Panc1 (cell line): ENCODE measurements at places on chromosomes 3 and 15. TPM values are rescaled to one million over a fixed set of nuclear protein-coding genes. Genes with fewer than 3 reads are reported as not detected.

- H3K4me1 ChIP-seq = no peaks in the 10 kb centered on the region
- no peaks in the 10 kb centered on the region for H3K27me3 ChIP-seq
- DNase-seq = no peak
Measured at GRCh38 chr15:100284701-100285100, 57.1 kb downstream of the ADAMTS17 start.

DNA sequence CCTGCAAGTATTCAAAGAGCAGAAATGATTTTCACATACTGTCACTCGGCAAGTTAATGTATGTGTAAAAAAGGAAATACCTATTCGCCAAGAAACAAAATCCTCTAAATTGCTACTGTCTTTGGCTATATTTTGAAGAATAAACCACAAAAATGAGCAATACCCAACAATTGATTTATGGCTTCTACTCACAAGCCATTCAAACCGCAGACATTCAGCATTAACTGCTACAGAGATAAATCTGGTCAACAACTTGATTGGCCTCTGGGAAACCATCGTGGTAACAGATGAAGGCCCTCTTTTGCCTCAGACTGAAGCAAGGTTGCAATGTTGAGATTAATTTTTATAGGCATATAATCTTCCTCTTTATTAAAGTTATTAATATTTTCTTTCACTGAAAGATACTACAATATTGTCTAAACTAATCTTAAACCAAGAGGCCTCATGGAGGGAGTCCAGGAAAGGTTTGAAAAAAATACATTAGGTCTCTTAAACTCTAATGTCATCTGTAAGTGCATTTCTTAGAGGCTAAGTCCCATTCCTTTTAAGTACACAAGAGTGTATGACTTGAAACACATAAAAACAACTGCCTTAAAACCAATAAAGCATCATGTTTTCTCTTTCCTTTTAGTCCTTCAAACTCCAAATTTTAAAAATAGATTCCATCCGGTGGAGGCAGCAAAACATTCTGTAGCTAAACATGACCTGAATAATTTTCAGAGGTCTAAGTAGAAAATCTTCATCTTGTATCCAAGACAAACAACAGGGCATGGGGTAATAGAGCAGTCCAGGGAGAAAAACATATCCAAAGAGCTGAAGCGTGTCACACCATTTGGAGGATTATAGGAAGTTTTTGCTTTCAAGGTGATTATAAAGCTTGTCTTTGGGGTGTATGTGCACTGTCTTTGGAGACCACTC, 162.4 kb upstream of the TGFBR2 start:
- no peak overlapping the region for H3K4me3 ChIP-seq
- H3K4me1 ChIP-seq = peaks cover 15% of the 10 kb centered on the region
- DNase-seq = no peak
- no peaks in the 10 kb centered on the region; the same call in 1 of the 2 replicates for H3K36me3 ChIP-seq
- H3K27me3 ChIP-seq = no peaks in the 10 kb centered on the region

DNA sequence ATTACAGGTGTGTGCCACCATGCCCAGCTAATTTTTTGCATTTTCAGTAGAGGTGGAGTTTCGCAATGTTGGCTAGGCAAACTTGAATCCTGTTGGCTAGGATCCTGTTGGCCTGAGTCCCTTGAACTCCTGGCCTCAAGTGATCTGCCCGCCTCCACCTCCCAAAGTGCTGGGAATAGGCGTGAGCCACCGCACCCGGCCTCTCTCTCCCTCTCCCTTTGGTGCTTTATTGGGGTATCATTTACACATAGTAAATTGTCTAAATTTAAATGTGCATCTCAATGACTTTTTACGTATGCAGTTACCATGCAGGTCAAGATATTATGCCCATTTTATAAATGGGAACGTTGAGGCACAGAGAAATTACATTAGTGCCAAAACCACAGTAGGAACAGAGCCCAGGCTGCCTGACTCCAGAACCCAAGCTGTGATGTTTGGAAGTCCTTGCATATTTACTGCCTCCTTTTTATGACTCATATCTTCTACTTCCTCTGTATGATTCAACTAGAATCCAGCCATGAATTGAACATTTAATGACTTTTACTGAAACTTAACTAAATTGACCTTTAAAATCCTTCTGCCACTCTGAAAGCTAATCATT, 34.0 kb upstream of the RPP14 start:
- no peak overlapping the region for H3K4me3 ChIP-seq
- peak; percentile 30 for DNase-seq
- no peak overlapping the region for H3K27ac ChIP-seq
- H3K36me3 ChIP-seq = peaks cover 4% of the 10 kb centered on the region
- no peaks in the 10 kb centered on the region for H3K27me3 ChIP-seq

- H3K4me1 ChIP-seq = no peaks in the 10 kb centered on the region
- H3K36me3 ChIP-seq = no peaks in the 10 kb centered on the region
- DNase-seq = no peak
- no peaks in the 10 kb centered on the region for H3K27me3 ChIP-seq
Measured at GRCh38 chr3:41369838-41370237, 170.5 kb downstream of the CTNNB1 start.

GRCh38 chr15:96332637-96333121, 2.2 kb downstream of the NR2F2 start:
- DNase-seq = no peak
- no peaks in the 10 kb centered on the region for H3K27me3 ChIP-seq
- peaks cover 11% of the 10 kb centered on the region for H3K36me3 ChIP-seq
- peak overlapping the region; percentile 98 for H3K27ac ChIP-seq

DNA sequence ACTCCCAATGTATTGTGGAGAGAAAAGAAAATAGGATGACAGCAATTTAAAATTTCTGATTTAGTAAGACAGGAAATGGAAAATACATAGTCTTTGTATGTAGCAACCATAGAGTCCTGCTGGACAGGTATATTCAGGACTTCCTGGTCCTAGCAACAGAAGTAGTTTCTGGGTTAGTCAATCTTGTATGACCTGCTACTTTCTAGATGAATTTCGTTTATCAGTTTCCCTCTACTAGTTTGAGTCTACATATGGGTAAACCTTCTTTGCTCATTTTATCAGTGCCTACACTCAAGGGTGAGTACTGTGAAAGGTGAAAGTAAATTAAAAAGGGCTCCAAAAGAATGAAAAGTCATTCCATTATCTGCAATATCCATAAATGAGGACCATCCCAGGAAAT, 309.8 kb downstream of the UNC13C start:
- H3K4me3 ChIP-seq = no peak overlapping the region
- no peaks in the 10 kb centered on the region for H3K27me3 ChIP-seq
- H3K36me3 ChIP-seq = no peaks in the 10 kb centered on the region
- no peaks in the 10 kb centered on the region for H3K4me1 ChIP-seq
- H3K27ac ChIP-seq = no peak overlapping the region
- no peak for DNase-seq

- no peaks in the 10 kb centered on the region for H3K27me3 ChIP-seq
- no peaks in the 10 kb centered on the region for H3K4me1 ChIP-seq
- H3K36me3 ChIP-seq = no peaks in the 10 kb centered on the region
- no peak for DNase-seq
- H3K4me3 ChIP-seq = no peak overlapping the region
Measured at GRCh38 chr3:29207427-29207826, 73.4 kb upstream of the RBMS3 start.

DNA sequence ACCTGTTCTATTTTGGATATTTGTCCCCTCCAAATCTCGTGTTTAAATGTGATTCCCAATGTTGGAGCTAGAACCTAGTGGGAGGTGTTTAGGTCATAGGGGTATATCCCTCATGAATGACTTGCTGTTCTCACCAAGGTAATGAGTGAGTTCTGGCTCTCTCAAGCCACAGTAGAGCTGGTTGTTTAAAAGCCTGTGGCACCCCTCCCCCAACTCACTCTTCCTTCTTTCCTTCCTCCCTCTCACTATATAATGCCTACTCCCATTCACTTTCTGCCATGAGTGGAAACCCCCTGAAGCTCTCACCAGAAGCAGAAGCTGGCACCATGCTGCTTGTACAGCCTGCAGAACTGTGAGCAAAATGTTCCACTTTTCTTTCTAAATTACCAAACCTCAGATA, 341.1 kb downstream of the SI start:
- no peak for DNase-seq
- no peaks in the 10 kb centered on the region for H3K4me1 ChIP-seq

GRCh38 chr3:125141596-125142419, 70.7 kb downstream of the SLC12A8 start:
- peaks cover 9% of the 10 kb centered on the region for H3K4me1 ChIP-seq
- H3K4me3 ChIP-seq = no peak overlapping the region
- H3K27ac ChIP-seq = 0 out of 2 replicates have a peak overlapping the region, but pooled peaks have one; percentile 60
- H3K36me3 ChIP-seq = no peaks in the 10 kb centered on the region
- no peak for DNase-seq

DNA sequence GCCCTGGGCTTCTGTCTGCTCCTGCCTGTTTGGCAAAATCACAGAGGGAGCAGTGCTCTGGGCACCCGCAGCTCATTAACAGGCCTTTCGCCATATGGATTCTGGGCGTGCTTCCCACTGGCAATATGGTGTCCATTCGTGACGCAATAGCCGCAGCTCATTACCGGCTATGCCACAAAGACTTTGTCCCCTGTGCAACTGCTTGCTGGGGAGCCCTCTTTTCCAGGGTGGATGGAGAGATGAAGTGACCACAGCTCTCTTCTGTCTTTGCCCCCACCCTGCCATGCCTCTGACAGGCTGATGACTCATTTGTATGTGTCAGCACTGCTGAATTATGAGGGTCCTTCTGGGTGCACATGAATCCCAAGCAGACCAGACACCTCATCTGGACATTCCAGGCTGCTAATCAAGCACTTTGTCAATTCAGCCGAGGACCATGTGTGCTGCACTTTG, 214.3 kb upstream of the FEZF2 start:
- no peak overlapping the region for H3K27ac ChIP-seq
- H3K27me3 ChIP-seq = no peaks in the 10 kb centered on the region
- no peaks in the 10 kb centered on the region for H3K4me1 ChIP-seq
- no peak overlapping the region for H3K4me3 ChIP-seq
- no peak for DNase-seq

GRCh38 chr3:183481582-183481981, 53.2 kb upstream of the MCF2L2 start:
- no peak for DNase-seq
- H3K36me3 ChIP-seq = no peaks in the 10 kb centered on the region
- H3K4me3 ChIP-seq = no peak overlapping the region
- H3K27ac ChIP-seq = no peak overlapping the region
- H3K4me1 ChIP-seq = no peaks in the 10 kb centered on the region
- H3K27me3 ChIP-seq = peaks cover 3% of the 10 kb centered on the region; the same call in 1 of the 2 replicates

GRCh38 chr3:58900386-58900785, 149.4 kb downstream of the CFAP20DC start:
- DNase-seq = no peak
- no peaks in the 10 kb centered on the region for H3K27me3 ChIP-seq

DNA sequence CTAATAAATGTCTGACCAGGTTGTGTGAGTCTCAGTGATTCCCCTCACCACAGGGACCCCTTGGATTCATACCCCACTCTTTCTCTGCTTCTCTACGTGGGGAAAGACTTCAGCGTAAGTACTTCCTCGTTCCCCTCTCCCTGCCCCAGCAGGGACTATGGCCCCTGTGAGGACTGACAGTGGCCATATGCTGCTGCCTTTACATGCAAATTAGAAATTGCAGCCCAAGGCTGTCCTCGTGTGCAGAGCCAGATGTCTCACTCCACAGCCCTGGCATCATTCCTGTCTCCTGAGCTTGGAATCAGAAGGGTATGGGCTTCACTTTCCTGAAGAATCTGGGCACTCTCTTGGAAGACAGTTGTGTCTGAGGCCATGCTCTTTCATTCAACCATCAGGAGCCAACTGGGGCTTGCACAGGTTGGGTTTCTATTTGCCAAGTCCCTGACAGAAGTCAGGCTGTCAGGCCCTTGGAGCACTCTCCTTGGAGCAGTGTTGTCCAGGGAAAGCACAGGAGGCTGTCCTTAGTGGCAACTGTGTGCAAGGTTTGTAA, 30.5 kb upstream of the IQCF2 start:
- H3K27me3 ChIP-seq = no peaks in the 10 kb centered on the region
- no peak overlapping the region for H3K27ac ChIP-seq
- no peak for DNase-seq
- no peak overlapping the region for H3K4me3 ChIP-seq
- no peaks in the 10 kb centered on the region for H3K4me1 ChIP-seq

DNA sequence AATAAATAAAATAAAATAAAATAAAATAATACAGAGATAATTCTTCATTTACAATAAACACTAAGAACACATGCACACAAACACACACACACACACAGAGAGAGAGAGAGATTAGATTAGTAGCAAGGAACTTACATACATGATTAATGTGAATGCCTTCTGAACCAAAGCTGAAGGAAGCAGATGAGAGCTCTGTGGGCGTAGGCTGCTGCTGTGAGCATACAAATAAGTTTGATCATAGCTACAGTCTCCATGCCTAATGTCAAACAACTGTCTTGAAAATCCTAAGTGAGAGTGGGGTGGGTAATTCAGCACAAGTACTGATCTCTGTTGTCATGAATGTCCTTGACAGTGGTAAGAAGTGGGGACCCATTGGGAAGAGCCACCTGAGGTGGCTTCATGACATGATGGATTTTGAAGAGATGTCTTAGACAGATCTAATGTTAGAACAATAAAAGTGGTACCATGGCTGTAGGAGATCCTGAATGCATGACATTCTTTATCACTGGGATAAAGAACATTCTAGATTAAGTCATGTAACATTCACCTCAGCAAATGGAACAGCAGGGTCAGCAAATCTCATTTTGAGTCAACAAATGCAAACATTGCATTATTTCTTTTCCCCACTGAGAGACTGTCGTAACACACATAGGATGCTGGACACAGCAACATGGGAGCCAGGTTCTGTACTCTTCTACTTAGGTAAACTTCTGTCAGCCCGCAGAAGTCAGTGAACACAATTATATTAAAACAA, 46.2 kb downstream of the CHL1 start:
- H3K4me1 ChIP-seq = no peaks in the 10 kb centered on the region
- DNase-seq = no peak
- H3K36me3 ChIP-seq = no peaks in the 10 kb centered on the region
- no peak overlapping the region for H3K4me3 ChIP-seq
- H3K27me3 ChIP-seq = no peaks in the 10 kb centered on the region

Gene NOX5
- 0.26 TPM for total RNA-seq

Gene RAD51
- total RNA-seq = 30.3 TPM

Gene ISLR2
- 0.36 TPM for total RNA-seq

Gene MRAS
- 14.2 TPM for total RNA-seq

Gene HIGD2B
- total RNA-seq = 0.21 TPM

Gene THSD4
- 65.4 TPM for total RNA-seq
